Activated naive CD4-positive, alpha-beta T cell treated with anti-CD3 and anti-CD28 coated beads, Interleukin-2, amount 10 ng/mL, durations not matched to agents 7 days and 5 days (primary cell): ENCODE measurements at places on chromosomes 1 and 21.

DNA sequence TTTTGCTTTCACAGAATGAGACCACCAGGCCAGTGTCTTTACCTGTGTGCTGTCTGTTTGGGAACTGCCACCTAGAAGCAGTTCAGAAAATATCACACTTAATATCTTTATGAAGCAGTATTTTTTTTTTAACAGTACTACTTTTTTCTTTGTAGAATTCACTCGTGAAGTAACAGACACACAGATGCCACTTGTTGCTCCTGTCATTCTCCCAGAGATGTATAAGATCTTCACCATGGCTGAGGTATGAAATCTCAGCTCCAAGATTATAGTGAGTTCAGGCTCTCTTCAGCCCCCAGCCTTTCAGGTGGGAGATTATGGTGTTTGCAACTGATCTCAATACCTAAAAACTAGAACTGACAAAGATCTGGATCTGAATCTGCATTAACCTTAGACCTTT lies 23.0 kb downstream of the IPO9 start:
- DNase-seq = no peak

GRCh38 chr1:29081201-29081600 lies 42.5 kb downstream of the TMEM200B start:
- DNase-seq = no peak

GRCh38 chr1:24297187-24297851 lies 21.8 kb upstream of the GRHL3 start:
- DNase-seq = no peak

GRCh38 chr1:49394200-49394599 lies 617.5 kb upstream of the BEND5 start:
- DNase-seq = no peak

DNA sequence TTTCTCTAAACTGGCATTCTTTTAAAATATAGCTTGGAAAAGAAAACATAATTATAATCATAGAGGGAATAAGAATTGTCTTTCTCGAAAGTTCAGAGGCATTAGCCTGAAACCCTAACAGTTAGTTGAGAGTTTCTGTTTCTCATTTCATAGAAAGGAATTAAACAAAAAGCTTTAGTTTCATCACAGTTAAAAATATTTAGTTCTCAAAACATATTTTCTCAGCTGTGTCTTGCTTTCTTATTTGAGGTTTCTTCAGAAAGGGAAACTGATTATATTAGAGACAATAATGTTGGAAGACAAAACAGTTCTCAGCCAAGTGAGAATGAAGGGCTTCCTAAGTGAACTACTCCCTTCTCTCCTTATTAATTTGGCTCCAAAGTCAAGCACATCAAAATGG lies 75.4 kb upstream of the C1orf105 start:
- DNase-seq = no peak

DNA sequence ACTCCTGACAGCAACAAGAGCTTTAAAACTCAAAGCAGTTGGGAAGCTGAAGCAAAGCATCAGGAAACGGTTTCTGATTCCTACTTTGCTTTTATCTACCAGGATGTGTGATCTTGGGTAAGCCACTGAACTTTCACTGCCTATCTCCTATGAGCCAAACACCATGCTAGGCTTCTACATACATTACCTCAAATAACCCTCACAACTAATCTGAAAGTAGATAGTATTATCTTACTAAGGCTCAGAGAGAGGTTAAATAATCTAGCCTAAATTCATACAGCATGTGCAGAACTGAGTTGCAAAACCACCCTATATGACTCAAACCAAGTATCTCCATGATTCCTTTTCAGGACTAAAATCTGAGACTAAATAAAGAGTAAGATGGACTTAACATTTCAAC lies 83.8 kb downstream of the EVI5 start:
- DNase-seq = no peak

- no peak for DNase-seq
These were observed 42.1 kb downstream of the TRIM33 start for GRCh38 chr1:114468710-114469468.

- peak; percentile 66 for DNase-seq
These were observed 16.9 kb downstream of the SELL start for GRCh38 chr1:169694304-169695075.

GRCh38 chr1:233439721-233440120 lies 112.2 kb downstream of the MAP3K21 start:
- no peak for DNase-seq

DNA sequence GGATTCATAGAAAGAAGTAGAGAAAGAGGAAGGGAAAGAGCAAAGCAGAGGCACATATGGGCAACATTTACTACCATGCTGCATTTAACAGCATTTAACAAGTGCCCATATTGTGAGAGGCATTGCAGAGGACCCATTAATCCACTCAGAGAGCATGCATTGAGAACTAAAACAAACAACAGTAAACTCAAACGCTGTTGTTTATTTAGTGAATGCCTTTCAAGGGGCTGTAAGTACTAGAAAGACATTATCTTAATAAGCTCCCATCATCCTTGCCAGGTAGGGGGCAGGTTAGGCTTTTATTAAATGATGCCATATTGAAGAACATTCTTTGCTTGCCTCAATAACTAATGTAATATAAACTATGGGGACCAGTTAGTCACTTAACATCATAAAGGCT lies 254.3 kb upstream of the DAB1 start:
- DNase-seq = no peak

- DNase-seq = no peak
These were observed 1.8 kb downstream of the C1orf53 start for GRCh38 chr1:197904126-197904787.

DNA sequence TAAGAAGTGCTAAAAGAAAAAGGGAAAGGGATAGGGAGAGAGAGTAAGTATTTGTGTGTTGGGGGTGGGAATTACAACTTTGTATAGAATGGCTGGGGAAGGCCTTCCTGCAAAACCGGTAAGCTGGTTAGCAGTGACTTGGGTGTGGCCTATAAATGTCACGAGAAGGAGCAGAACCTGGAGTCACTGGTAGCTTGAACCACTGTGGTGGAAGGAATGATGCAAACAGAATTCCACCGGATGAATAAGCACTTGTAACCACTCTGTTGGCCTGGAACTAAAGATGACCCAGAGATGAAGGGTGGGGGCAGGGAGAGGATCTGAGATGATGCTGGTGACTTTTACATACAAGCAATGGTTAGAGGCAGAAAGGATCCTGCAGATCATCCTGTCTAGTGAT lies 8.9 kb downstream of the XKR8 start:
- DNase-seq = no peak

DNA sequence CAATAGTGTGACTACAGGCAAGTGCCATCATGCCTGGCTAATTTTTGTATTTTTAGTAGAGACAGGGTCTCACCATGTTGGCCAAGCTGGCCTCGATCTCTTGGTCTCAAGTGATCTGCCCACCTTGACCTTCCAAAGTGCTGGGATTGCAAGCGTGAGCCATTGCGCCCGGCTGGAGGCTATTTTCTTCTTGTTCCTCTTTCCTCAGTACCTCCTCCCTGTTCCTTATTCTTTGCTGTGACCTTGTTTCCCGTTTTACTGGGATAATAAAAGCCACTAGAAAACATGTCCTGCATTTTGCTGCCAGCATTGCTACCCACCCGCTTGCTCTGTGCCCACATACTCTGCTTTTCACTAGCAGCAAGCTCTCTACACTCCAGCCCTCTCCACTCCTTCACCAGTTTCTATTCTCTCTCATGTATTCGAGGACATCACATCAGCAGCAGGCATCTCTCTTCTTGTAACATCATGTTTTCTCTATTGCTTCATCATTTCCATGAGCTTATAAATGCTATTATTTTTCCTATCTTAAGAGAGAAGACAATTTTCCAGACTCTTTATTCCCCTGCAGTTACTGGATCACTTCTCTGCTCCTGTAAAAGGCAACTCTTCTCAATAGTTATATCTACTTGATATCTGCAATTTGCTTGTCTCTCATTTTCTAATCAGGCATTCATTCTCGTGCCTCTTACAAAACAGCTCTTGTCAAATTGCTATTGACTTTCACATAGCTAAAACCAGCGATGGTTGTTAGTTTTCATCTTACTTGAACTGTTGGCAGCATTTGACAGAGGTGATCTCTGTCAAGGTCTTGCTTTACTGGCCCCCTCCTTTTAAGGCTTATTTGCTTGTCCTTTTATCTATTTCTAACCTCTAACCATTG lies 34.5 kb upstream of the C21orf91 start:
- DNase-seq = no peak
